Stimulated activated CD8-positive, alpha-beta memory T cell treated with anti-CD3 and anti-CD28 coated beads, Interleukin-15, amount 100 ng/mL, for 4 hours (primary cell): ENCODE measurements at places on chromosomes 7 and 10.

DNA sequence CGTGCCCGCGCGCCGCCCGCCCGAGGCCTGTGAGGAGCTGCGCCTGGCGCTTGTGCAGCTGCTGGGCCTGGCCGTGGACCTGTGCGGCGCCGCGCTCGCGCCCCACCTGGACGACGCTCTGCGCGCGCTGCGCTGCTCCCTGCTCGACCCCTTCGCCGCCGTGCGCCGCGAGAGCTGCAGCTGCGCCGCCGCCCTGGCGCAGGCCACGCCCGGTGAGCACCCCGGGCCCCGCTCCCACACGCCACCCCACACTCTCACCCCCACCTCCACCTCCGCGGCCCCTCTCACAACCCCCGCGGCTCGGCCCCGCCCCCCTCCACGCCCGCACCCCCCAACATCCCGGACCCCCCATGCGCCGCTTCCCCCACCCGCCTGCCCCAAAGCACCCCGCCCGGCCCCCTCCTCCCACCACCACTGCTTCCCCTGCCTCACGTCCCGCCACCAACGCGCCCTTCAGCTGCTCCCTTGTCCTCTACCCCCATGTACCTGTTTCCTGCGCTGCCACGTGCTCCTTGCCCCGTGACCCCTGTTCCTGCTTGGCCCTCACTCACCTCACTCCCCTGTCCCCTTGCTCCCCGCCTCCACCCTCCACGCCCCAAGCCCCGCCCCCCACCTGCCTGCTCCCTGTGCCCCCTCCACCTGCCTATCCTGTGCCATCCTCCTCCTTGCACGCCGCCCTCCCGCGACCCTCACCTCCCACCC, at the start of gene PRKAR1B:
Gene PRKAR1B (minus strand): TSS at position 178 of the 702 bp plus-strand sequence. CDS start 15,776 bp downstream, outside the sequence.
- peak; percentile 50 for DNase-seq

DNA sequence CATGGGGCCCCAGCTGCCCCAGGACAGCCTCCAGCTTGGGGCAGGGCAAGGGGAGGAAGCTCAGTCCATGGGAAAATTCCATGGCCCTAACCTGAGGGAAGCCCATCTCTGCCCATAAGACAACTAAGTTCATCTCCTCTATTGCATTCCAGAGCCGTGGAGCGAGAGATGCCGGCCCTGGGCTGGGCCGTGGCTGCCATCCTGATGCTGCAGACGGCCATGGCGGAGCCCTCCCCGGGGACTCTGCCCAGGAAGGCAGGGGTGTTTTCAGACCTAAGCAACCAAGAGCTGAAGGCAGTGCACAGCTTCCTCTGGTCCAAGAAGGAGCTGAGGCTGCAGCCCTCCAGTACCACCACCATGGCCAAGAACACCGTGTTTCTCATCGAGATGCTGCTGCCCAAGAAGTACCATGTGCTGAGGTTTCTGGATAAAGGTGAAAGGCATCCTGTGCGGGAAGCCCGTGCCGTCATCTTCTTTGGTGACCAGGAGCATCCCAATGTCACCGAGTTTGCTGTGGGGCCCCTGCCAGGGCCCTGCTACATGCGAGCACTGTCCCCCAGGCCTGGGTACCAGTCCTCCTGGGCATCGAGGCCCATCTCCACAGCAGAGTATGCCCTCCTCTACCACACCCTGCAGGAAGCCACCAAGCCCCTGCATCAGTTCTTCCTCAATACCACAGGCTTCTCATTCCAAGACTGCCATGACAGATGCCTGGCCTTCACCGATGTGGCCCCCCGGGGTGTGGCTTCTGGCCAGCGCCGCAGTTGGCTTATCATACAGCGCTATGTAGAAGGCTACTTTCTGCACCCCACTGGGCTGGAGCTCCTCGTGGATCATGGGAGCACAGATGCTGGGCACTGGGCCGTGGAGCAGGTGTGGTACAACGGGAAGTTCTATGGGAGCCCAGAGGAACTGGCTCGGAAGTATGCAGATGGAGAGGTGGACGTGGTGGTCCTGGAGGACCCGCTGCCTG, 4.3 kb downstream of the AOC1 start:
- no peak for DNase-seq

DNA sequence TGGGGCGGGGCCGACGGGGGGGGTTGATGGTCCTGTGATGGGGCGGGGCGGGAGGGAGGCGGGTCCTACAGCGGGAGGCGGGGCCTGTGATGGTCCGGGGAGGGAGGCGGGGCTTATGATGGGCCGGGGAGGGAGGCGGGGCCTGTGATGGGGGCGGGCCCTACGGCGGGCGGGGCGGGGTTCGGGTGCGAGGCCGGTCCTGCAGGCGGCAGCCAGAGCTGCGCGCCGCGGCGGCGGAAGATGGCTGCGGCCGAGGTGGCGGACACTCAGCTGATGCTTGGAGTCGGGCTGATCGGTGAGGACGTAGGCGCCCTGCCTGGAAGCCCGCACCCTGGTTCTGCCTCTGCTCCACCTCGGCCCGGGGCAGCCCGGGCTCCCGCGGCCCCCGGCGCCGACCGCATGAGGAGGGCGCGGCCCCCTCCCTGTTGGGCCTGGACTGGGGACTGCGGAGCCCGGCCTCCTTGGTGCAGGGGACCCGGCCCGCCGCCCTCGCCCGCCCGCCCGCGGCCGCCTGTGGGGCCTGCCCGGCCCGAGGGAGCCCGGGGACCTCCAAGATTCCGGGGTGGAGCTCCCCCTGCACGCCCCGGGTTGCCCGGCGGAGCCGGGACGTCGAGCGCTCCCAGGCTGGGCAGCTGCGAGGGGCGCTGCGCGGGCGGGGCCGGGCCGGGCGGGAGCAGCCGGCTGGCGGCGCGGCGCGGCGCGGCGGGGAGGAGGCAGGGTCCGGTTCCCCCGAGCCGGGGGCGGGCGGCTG, at the start of gene DENND10:
Gene DENND10 (plus strand): TSS at position 211 of the 751 bp plus-strand sequence. CDS start 30 bp downstream, at position 241.
- peak; percentile 54 for DNase-seq

DNA sequence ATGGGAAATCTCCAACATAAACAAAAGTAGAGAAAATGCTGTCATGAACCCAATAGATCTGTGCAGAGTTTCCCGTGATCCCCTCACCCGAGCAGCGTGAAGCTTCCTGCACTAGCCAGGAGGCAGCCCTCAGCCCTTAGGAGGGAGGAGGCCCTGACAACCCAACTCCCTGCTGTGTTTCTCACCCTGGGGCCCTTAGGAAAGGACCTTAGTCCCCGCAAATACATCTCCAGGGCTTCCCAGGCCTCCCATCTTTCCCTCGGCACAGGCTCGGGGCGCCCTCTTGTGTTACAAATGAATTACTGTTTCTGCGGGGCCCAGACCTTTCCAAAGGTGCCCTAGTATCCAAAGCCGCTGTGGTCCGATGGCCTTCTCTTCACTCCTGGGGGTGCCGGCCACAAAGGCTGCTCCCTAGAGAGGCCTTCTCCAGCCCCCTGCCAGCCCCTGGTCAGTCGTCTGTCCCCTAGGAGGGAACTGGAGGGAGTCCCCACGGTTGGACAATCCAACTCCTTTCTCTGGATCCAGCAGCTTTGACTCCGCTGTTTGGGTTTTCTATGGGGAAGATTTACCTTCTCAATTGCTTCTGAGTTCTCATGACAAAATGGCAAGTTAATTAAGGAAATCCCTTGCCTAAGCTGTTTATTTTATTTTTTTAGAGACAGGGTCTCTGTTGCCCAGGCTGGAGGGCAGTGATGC, 49.9 kb upstream of the SH2B2 start:
- no peak for DNase-seq

DNA sequence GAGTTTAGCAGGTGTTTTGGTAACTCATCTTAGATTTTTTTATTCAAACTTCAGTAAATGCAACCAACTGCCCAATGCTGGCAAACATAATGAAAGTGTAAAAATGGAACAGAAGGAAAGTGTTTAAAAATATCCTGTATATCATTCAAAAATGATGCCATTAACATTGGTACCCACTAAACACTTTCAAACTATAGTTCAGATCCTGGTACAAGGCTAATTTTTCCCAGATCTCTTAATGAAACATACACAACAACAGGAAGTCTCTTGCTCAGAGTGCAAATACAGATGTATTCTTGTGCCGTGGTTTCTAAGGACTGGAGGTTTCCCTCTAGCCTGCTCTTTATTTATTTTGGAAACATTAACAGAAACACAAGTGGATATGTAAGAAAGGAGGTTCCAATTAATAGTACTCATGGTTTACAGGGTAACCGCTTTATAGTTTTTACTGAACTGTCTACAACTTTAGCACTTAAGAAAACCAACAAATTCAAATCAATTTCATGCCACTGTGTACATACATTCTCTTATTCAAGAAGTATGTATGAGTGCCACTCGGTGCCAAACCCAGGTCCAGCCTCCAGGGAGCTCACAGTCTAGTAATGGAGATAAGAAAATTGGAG, 176.0 kb upstream of the AKR1E2 start:
- DNase-seq, result no peak

- no peak for DNase-seq
Observed at GRCh38 chr10:106761906-106762305, 402.6 kb downstream of the SORCS1 start.

GRCh38 chr10:124508070-124508667, 46.5 kb downstream of the LHPP start:
- DNase-seq, result no peak

DNA sequence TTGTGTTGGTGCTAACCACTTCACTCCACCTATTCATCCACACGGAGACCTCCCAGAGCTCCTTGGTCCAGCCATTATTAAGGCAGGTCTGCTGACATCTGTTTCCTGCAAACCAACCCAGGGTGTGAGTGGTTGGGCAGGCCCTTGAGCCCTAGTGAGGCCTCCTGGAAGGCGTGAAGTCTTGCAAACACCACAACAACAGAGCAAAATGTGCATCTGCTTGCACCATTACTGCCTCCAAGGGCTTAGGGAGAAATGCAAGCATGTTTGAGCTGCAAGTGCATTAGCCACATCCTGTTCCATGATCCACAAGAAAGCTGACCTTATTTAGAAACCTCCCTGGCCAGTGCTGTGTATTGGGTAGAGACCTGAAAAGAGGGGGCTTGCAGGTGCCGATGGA, 325.5 kb downstream of the GRID1 start:
- DNase-seq, result no peak

GRCh38 chr10:111531690-111532089, 454.9 kb downstream of the ADRA2A start:
- no peak for DNase-seq

- no peak for DNase-seq
Observed at GRCh38 chr7:150367677-150368095, 936 bp upstream of the REPIN1 start.

DNA sequence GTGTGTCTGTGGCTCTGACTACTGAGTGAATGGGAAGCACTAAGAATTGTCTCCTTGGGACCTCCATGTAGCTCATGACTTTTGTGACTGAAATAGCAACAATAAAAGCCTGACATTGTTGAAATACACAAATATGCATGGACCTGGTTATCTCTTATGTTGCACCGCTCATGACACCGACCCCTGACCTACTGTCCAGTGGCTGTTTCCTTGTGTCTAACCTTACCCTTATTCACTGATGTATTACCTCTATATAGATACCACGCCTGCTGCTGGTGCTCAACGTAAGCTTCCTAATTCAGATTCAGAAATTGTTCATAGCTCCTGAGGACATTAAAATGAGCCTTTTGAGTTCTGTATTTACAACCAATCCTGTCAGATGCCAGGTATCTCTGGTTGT, 243.4 kb upstream of the SEMA3C start:
- DNase-seq, result no peak

DNA sequence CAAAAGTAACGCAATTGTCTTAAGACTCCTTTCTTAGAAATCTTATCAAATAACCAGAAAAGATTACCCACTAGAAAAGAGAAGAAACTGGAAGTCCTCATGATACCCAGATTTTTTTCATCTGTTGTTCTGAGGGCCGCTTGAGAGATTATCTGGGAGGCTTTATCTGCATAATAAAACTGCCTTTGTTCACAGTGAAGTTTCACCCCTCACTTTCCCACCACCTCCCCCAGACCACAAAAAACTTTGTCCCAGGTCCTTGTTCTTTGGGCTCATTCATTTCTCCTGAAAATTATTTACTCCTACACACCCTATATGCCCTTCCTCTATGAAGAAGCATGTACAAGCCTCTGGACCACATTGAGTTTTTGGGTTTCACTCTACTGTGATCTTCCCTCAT, 745.1 kb upstream of the COBL start:
- DNase-seq, result no peak

DNA sequence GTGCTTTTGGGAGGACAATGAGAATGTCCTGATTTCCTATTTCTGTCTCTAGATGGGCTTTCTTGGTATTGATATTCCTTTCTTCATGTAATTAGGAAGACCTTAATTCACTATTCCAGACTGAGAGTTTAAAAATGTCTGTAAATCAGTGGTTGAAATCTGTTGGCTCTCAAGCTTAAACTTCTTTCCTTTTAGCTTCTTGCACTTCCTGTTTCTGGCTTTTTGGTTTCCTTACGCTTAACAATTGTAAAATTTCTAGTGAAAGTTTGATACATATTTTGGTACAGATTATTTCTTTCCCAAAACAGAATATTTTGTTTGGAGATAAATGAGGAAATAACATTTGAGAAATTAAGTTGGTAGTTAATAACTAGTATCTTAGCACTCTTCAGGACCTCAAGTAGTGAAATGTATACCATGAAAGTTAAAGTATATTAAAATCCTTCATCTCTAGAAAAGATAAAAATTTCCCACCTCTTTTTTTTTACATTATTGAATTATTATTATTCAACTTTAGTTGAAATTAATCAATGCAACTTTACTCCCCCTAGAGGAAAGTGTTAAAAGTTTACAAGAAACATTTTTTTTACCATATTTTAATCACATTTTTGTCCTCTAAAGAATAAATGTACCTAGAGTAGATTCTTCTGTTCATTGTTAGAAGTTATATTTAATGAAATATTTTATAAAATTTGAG, 137.2 kb downstream of the PHTF2 start:
- no peak for DNase-seq

DNA sequence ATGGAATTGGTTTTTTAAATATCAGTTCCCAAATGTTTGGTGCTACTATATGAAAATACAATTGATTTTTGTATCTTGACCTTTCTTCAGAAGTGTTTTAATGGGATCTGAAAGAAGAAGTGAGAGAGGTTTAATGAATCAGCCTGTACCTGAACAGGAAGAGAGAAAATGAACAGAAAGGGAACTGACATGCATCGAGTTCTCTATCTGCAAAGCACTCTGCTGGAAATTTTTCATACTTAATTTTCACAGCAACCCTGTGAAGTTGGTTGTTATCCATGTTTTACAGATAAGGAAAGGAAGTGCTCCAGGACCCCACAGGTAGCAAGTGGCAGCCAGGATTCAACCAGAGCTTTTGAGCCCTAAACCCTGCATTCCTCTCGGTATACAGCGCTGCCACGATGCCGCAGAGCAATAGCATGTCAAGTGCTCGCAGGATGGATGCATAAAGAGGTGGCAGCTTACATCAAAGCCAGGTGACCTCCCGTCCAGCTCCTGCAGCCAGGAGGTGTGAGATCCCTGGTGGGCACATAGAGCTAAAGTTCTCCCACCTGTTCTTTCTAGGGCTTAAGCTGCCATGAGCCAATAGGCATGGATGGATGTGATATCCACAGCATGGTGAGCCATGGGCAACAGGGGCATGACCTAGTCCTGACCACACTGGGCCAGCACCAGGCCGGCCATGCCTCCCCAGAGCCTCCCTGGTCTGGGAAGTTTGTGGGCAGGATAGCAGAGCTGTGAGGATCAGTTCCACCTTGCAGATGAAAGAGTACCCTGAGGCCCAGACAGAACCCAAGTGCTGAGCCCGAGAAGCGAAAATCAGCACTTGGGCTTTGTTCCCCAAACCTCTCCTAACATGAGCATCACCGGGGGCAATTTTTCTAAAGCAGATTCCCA, 57.2 kb downstream of the CALML3 start:
- DNase-seq, result no peak

GRCh38 chr10:59108886-59109288, 67.6 kb upstream of the PHYHIPL start:
- no peak for DNase-seq

- DNase-seq, result no peak
Observed at GRCh38 chr7:41130086-41130485, 572.8 kb downstream of the INHBA start.

GRCh38 chr10:620971-621370, 68.5 kb downstream of the DIP2C start:
- no peak for DNase-seq
